ENCODE measurements at places on chromosomes 4 and X.

GRCh38 chr4:162149644-162150043, 14.2 kb downstream of the FSTL5 start:
- no peak for DNase-seq

- no peak for DNase-seq
Observed at GRCh38 chrX:135089126-135089525, 31.2 kb downstream of the ETDB start.

DNA sequence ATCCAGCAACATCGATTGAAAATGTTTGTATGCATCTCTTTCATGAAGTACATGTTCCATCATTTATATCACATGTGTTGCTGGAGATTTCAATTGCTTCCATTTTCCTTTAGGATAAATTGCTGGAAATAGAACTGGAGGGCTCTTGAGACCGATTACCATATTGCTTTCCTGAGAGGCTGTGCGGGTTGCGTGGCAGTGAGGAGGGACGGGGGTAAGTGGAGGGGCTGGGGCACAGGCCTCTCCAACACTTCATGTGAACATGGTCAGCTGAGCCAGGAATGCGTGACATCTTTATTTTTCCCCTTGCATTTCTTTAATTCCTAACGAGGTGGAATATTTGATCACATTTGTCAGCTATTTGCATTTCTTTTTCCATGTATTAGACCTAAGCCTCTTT, 144.6 kb downstream of the TBL1X start:
- DNase-seq: no peak

GRCh38 chr4:72997409-72997808, 72.1 kb downstream of the COX18 start:
- DNase-seq: peak; percentile 46
